ENCODE measurements at places on chromosomes 5 and 9. TPM values are rescaled to one million over a fixed set of nuclear protein-coding genes. Genes with fewer than 3 reads are reported as not detected.

GRCh38 chr5:39440192-39440957, 15.6 kb upstream of the DAB2 start:
- H3K36me3 ChIP-seq = no peaks in the 10 kb centered on the region
- H3K4me1 ChIP-seq = peaks cover 12% of the 10 kb centered on the region
- no peaks in the 10 kb centered on the region for H3K27me3 ChIP-seq

The MACIR gene
- total RNA-seq = 12.5 TPM

The SLC12A7 gene
- 61.6 TPM for total RNA-seq

The S1PR3 gene
- total RNA-seq = 6.1 TPM

The GPRIN1 gene
- total RNA-seq = under 0.01 TPM

- DNase-seq = peak; percentile 30
- no peak overlapping the region for H3K4me3 ChIP-seq
- no peaks in the 10 kb centered on the region for H3K27me3 ChIP-seq
- peaks cover 3% of the 10 kb centered on the region for H3K36me3 ChIP-seq
- H3K27ac ChIP-seq = no peak overlapping the region
Observed at GRCh38 chr9:36416890-36417289, 16.8 kb upstream of the RNF38 start.

The PCYOX1L gene
- 4.2 TPM for total RNA-seq

The VLDLR gene
- total RNA-seq = 17.7 TPM

The OCLN gene
- 135 TPM for total RNA-seq

- no peak overlapping the region for H3K4me3 ChIP-seq
- H3K4me1 ChIP-seq = no peaks in the 10 kb centered on the region
- H3K27ac ChIP-seq = no peak overlapping the region
- DNase-seq = no peak
- no peaks in the 10 kb centered on the region for H3K36me3 ChIP-seq
- no peaks in the 10 kb centered on the region for H3K27me3 ChIP-seq
Observed at GRCh38 chr5:15234911-15235310, 265.1 kb upstream of the FBXL7 start.

- no peaks in the 10 kb centered on the region for H3K4me1 ChIP-seq
- H3K36me3 ChIP-seq = no peaks in the 10 kb centered on the region
- DNase-seq = no peak
- H3K4me3 ChIP-seq = no peak overlapping the region
- no peak overlapping the region for H3K27ac ChIP-seq
Observed at GRCh38 chr5:150294551-150295071, 5.0 kb upstream of the CAMK2A start.

The KIF4B gene
- total RNA-seq = 0.07 TPM

DNA sequence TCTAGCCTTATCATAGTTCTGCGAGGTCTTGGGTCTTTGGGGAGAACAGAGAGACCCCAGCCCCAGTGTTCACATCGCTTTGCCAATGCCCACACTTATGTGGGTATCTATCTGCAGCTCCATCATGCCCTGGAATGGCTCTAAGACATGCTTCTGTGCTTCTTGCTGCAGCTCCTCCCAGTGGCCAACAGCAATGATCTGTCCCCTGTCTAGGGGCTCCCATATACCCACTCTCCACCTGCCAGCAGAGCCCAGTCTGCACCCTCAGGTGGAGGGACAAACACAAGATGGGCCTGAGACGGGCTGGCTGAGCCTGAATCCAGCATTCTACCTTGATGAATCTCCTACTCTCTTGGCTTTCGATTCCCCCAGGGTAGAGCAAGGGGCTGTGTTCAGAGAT, 14.6 kb upstream of the DAP start:
- no peaks in the 10 kb centered on the region for H3K36me3 ChIP-seq
- H3K27ac ChIP-seq = no peak overlapping the region
- H3K4me1 ChIP-seq = no peaks in the 10 kb centered on the region
- DNase-seq = no peak
- no peak overlapping the region for H3K4me3 ChIP-seq
- H3K27me3 ChIP-seq = no peaks in the 10 kb centered on the region

- H3K27me3 ChIP-seq = no peaks in the 10 kb centered on the region
- no peak for DNase-seq
- H3K27ac ChIP-seq = peak overlapping the region; percentile 57
- no peak overlapping the region for H3K4me3 ChIP-seq
- no peaks in the 10 kb centered on the region for H3K36me3 ChIP-seq
- no peaks in the 10 kb centered on the region for H3K4me1 ChIP-seq
Observed at GRCh38 chr9:127293767-127294166, 29.2 kb downstream of the GARNL3 start.

The RNF183 gene
- total RNA-seq = 0.39 TPM
